Osteoblast (primary cell): ENCODE measurements at places on chromosomes 1 and 21. TPM values are rescaled to one million over a fixed set of nuclear protein-coding genes. Genes with fewer than 3 reads are reported as not detected.
A peak's percentile ranks its signal among the peaks of the same experiment; 100 is the strongest.

- H3K36me3 ChIP-seq = no peaks in the 10 kb centered on the region
- H3K27ac ChIP-seq = no peak overlapping the region
- H3K4me3 ChIP-seq = no peak overlapping the region
- no peaks in the 10 kb centered on the region for H3K27me3 ChIP-seq
- DNase-seq = no peak
Measured at GRCh38 chr1:43503534-43503933, 27.1 kb upstream of the PTPRF start.

DNA sequence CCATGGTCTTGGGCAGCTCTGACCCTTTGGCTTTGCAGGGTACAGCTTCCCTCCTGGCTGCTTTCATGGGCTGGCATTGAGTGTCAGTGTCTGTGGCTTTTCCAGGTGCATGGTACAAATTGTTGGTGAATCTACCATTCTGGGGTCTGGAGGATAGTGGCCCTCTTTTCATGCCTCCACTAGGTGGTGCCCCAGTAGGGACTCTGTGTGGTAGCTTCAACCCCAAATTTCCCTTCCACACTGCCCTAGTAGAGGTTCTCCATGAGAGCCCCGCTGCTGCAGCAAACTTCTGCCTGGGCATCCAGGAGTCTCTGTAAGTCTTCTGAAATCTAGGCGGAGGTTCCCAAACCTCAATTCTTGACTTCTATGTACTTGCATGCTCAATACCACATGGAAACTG is 494.5 kb upstream of the LRRC7 start:
- no peaks in the 10 kb centered on the region for H3K4me1 ChIP-seq
- no peaks in the 10 kb centered on the region for H3K27me3 ChIP-seq

Gene LRRIQ3
- 0.59 and 0.72 TPM in 2 replicates for total RNA-seq

- H3K4me3 ChIP-seq = peak overlapping the region; percentile 51
- peak overlapping the region; percentile 94 for H3K27ac ChIP-seq
- H3K4me1 ChIP-seq = peaks cover 51% of the 10 kb centered on the region
- DNase-seq = peak; percentile 95
- peaks cover 10% of the 10 kb centered on the region for H3K36me3 ChIP-seq
Measured at GRCh38 chr1:230105754-230106625, 39.0 kb downstream of the GALNT2 start.

- H3K4me3 ChIP-seq = no peak overlapping the region
- H3K4me1 ChIP-seq = no peaks in the 10 kb centered on the region
Measured at GRCh38 chr21:42414928-42415769, 11.4 kb downstream of the UBASH3A start.

- H3K36me3 ChIP-seq = no peaks in the 10 kb centered on the region
- H3K27ac ChIP-seq = no peak overlapping the region
- no peaks in the 10 kb centered on the region for H3K27me3 ChIP-seq
- peaks cover 7% of the 10 kb centered on the region for H3K4me1 ChIP-seq
- no peak for DNase-seq
Measured at GRCh38 chr1:168628807-168629206, 52.4 kb downstream of the XCL1 start.

DNA sequence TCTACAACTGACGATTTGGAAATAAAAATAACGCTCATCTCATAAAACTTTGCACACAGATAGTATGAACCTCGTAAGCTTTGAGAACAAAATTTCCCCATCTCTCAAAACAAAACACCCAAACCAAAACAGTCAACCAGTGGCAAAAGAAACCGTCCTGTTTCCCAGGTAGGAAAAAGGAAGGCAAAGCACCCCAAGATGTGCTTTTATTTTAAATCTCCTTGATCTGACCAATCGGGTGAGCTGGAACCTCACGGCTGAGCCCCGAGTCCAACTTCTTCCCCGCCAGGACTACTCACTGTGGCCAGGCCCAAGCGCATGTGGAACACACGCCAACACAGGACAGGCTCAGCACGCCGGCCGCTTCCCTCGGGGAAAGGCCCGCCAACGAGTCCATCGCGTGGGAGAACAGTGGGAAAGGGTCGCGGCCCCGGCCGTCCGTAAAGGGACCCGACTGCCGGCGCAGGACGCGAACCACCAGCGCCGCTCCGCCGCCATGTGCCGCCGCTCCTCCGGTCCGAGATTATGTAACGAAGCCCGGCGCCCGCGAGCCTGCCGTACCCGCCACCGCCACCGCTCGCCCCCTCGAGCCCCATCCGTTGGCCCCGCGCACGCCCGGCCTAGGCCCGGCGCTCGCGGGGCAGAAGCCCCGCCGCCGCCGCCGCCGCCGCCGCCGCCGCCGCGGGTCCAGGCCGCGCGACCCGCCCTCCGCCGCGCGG is 759 bp downstream of the AHCTF1 start:
- DNase-seq = peak; percentile 91
- H3K4me1 ChIP-seq = peaks cover 11% of the 10 kb centered on the region
- H3K36me3 ChIP-seq = peaks cover 6% of the 10 kb centered on the region
- H3K4me3 ChIP-seq = peak overlapping the region; percentile 93
- no peaks in the 10 kb centered on the region for H3K27me3 ChIP-seq

Gene HIVEP3
- total RNA-seq = 1.8 TPM in 2 replicates
